ENCODE measurements at places on chromosomes 2 and 18.
A peak's percentile ranks its signal among the peaks of the same experiment; 100 is the strongest.

DNA sequence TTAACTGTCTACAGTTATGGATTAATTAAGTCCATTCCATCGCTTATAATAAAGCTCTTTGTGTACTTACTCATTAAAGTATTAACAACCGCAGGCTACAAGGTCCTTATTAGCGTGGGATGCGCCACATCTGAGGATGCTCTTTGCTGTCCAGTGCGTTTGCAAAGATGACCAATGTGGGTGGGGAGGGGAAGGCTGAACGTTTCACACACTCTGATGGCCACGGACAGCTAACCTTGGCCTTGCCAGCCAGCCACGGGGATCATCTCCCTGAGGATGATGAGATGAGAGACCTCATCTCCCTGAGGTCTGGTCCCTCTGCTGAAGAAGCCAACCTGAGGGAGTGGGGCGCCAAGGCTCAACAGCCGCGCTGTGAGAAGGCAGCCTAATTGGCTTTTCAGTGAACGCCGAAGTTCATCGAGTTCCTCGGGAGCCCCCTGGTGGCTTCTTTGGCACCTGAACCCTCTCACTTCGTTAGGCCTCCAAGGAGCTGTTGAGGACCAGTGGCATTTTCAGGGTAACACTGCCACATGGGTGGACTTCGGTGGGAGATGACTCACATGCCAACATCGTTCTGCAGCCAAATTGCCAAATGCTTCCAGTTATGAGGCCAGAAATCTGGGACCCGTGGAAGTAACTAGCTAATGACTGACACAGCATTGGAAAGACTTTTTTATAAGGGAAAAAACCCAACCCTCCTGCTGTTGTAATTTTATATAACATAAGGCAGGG lies 69.3 kb upstream of the SEC11C start:
- peak; percentile 92 for DNase-seq

GRCh38 chr2:279956-280649 lies 7.8 kb downstream of the ALKAL2 start:
- no peak for DNase-seq

- peak; percentile 14 for DNase-seq
Observed at GRCh38 chr2:134582547-134582899, 136.3 kb downstream of the TMEM163 start.

- peak; percentile 26 for DNase-seq
Observed at GRCh38 chr18:54880395-54881105, 52.3 kb downstream of the RAB27B start.

GRCh38 chr2:119119076-119119785 lies 39.3 kb downstream of the C1QL2 start:
- DNase-seq, result no peak

- DNase-seq, result no peak
Observed at GRCh38 chr2:103868396-103868795, 985.5 kb upstream of the POU3F3 start.

DNA sequence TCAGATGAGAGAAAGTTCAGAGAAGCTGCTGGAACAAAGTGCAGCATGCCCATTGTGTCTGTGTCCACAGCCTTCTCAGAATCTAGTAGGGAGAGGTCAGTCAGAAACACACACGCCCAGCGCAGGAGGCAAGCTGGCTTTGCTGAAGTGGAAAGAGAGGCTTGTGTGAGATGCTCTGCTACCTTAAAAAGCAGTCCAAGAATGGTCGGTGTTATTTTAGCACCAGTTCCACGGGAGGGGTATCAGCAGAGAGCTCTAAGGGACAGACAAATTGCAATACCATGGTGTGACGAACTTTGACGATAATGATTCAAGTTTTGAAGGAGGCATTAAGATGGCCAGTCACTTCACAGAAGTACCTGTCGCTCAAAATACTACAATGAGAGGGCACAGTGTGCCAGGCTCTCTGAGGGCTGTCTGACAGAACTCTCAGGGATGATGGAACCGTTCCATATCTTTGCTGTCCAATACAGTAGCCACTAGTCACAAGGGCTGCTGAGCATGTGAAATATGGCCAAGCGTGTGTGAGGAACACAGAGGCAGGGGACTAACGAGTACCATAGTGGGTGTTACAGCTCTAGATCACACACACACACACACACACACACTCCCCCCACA lies 237.5 kb upstream of the TMEM200C start:
- no peak for DNase-seq

GRCh38 chr2:100105678-100106054 lies 36.7 kb downstream of the AFF3 start:
- no peak for DNase-seq

DNA sequence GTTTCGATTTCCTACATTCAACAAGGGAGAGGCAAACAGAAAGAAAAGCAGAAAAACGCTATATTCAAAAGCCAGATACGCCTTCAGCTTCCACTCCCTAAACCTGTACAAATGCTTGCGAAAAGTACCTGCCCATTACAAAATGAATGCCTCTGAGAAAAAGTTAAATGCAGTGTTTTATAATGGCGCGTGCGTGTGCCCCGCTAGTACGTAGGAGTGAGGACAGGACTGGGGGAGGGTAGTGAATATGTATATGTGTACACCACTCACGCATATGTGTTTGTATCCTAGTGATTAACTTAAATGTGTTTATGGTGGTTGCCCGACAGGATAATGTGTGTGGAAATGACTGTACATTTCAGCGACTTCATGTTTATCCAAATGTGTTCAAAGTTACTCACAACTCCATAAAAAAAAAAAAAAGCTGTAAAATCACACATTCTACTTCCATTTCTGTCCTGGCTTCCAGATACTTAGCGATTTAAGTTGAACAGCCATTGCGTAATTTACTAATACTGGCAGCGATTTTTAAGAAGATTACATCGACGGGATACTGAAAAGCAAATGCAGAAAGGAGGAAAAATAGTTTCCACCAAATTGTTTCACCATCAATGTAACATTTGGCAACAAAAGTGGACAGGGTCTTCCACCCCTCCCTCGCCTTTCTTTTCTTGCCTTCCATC lies 1.3 kb downstream of the NEUROD1 start:
- DNase-seq, result no peak

Data from hepatocyte (in vitro differentiated cells).